ENCODE measurements at places on chromosomes 7 and 10. TPM values are rescaled to one million over a fixed set of nuclear protein-coding genes. Genes with fewer than 3 reads are reported as not detected.

- no peaks in the 10 kb centered on the region for H3K36me3 ChIP-seq
Observed at GRCh38 chr7:35755711-35756110, 45.1 kb upstream of the SEPTIN7 start.

GRCh38 chr7:3591944-3592343 is 290.9 kb downstream of the SDK1 start:
- peaks cover 20% of the 10 kb centered on the region for H3K4me1 ChIP-seq
- no peak overlapping the region for H3K4me3 ChIP-seq
- no peak overlapping the region for H3K27ac ChIP-seq
- DNase-seq: no peak
- no peaks in the 10 kb centered on the region for H3K36me3 ChIP-seq

- H3K27ac ChIP-seq: no peak overlapping the region
- peaks cover 38% of the 10 kb centered on the region for H3K4me1 ChIP-seq
- no peak for DNase-seq
- H3K27me3 ChIP-seq: peaks cover 59% of the 10 kb centered on the region
- no peaks in the 10 kb centered on the region for H3K36me3 ChIP-seq
- peak overlapping the region; percentile 95 for H3K4me3 ChIP-seq
Observed at GRCh38 chr7:131111081-131111576, 216.5 kb upstream of the MKLN1 start.

- H3K4me3 ChIP-seq: no peak overlapping the region
- H3K36me3 ChIP-seq: peaks cover 5% of the 10 kb centered on the region
- H3K27ac ChIP-seq: no peak overlapping the region
- no peak for DNase-seq
- H3K27me3 ChIP-seq: no peaks in the 10 kb centered on the region
- no peaks in the 10 kb centered on the region for H3K4me1 ChIP-seq
Observed at GRCh38 chr10:45452743-45453452, 78.9 kb downstream of the ALOX5 start.

- H3K27me3 ChIP-seq: peaks cover 2% of the 10 kb centered on the region
- H3K4me3 ChIP-seq: no peak overlapping the region
- no peaks in the 10 kb centered on the region for H3K4me1 ChIP-seq
- DNase-seq: no peak
- peaks cover 4% of the 10 kb centered on the region for H3K36me3 ChIP-seq
Observed at GRCh38 chr10:116827214-116827671, 22.1 kb upstream of the ENO4 start.

Gene IFIT1B
- total RNA-seq: not detected

Gene VOPP1
- 43.1 TPM for total RNA-seq

Data from mesothelial cell of epicardium (in vitro differentiated cells).